ENCODE measurements at places on chromosomes 2 and 18.
A peak's percentile ranks its signal among the peaks of the same experiment; 100 is the strongest.

DNA sequence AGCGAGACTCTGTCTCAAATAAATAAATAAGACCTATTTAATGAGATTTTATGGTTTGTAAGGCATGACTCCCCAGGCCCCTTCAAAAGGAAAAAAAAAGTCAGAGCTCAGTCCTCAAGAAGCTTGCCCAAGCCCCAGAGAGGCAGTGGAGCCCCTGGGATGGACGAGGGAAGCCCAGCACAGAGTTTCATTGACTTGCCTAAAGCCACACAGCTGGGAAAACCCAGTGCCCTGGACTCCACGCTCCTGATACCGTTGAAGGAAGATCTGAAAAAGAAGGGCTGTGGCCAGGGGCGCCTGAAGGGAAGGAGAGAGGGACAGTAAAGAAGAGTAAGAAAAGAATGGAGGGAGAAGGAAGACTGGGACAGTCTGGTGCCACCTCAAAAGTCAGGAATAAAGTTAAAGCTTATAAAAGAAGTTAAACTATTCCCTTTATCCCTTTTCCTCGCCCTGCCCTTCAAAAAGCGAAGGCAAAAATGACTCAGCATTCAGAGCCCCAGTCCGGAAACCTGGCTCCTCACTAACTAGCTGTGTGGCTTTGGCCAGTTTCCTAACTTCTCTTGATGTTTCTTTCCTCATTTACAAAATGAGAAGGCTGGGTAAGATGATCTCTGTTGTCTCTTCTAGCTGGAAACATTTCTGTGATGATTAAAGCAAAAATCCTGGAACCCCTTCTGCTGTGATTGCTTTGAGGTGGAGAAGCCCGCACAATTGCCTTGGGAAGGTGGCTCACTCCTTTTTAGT lies 46.7 kb downstream of the LYPD1 start:
- no peak for DNase-seq

DNA sequence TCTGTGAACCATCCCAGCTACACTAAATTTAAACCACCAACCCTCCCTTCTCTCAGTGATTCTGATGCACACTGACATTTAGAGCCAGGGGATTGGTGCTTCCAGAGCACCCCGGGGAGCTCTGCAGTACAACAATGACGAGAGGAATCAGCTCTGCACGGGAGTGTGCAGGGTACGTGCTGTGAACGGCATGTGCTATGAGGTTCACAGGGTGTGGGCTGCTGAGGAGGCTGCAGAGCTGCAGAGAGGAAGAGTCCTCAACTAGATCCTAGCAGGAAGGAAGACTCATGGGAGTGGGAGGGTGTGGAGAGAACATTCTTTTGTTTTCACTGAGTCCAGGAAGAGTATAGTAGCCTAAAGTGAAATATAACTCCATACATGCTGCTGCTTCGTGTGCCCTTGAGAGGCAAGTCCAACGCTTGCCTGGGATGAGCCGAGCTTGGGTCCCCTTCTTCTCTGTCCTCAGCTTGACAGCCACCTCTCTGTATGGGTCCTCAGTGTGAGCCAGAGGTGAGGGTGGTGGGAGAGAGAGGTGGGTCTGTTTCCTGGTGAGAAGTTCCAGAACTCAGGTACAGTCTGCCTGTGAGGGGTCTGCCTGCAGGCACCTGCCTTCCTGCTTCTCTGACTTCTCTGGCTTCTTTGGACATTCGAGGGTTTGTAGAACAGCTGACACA lies 118.8 kb downstream of the CTIF start:
- DNase-seq: no peak

DNA sequence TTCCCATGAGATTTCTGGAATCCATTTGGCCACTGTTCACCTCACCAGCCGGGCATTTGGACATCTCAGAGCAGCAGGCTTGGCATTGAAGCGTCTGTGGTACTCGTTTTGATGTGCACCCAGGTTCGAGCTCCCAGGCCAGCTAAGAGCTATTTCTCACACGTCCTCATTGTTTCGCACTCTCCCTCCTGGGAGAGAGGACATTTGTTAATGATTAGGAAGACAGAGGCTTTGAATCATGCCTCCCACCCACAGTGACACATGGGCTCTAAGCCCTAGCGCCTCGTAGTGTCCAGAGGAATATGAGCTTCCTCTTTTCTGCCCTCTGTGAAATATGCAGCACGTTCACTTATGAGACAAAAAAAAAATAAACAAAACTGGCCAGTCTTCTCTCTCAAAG lies 361.8 kb downstream of the RND3 start:
- DNase-seq: no peak

DNA sequence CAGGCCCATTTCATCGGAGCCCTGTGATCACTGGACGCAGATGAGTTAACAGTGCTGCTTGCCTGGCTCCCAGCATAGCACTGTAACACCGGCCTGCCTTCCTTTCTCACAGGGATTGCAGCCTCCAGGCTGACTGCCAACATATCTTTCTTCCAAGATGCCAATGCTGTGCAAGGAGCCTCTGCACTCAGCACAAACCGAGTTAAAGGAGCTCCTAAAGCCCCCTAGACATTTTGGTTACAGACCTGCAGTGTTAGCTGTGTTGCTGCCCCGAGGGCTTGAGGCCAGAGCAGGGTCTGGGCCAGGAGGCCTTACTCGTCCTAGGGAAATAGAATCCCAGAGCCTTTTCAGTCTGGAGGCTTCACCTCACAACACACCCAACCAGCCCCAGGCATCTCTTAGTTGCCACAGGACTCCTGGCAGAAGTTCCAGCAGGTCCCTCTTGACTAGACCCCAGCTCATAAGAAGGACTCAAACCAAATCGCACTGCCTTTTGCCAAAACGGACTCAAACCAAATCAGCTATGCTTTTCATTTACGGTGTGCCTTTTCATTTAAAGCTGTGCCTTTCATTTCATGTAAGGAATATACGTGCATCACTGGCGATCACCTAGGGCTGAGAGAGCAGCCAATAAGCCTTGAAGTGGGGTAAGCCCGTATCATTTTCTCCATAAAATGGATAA lies 58.4 kb upstream of the EML4 start:
- DNase-seq: no peak

GRCh38 chr2:108449410-108450130 lies 564 bp downstream of the GCC2 start:
- peak; percentile 38 for DNase-seq

GRCh38 chr2:145597006-145597405 lies 1077.1 kb upstream of the ZEB2 start:
- DNase-seq: no peak

GRCh38 chr2:221312634-221313033 lies 259.5 kb downstream of the EPHA4 start:
- DNase-seq: no peak

GRCh38 chr2:189147361-189147760 lies 32.2 kb downstream of the COL5A2 start:
- DNase-seq: no peak

- DNase-seq: no peak
Observed at GRCh38 chr18:38752430-38752829, 1186.8 kb upstream of the CELF4 start.
